Thyroid gland (tissue), 4 donors: ENCODE measurements at places on chromosomes 3 and 15. TPM values are rescaled to one million over a fixed set of nuclear protein-coding genes. Genes with fewer than 3 reads are reported as not detected.

Gene DUSP7
- 10.6 TPM for total RNA-seq

Gene CHST14
- total RNA-seq: 21.5 TPM

Gene ADAMTSL3
- total RNA-seq: 5.5 TPM

GRCh38 chr3:144516589-144516988 lies 545.0 kb downstream of the DIPK2A start:
- H3K4me3 ChIP-seq: no peak overlapping the region
- H3K27me3 ChIP-seq: no peaks in the 10 kb centered on the region
- no peaks in the 10 kb centered on the region for H3K4me1 ChIP-seq
- H3K36me3 ChIP-seq: no peaks in the 10 kb centered on the region

- H3K27ac ChIP-seq: peak overlapping the region; percentile 96
- peaks cover 41% of the 10 kb centered on the region for H3K4me1 ChIP-seq
- no peaks in the 10 kb centered on the region for H3K36me3 ChIP-seq
- peak overlapping the region; percentile 24 for H3K4me3 ChIP-seq
- no peaks in the 10 kb centered on the region for H3K27me3 ChIP-seq
- peak; percentile 95 for DNase-seq
Observed at GRCh38 chr3:32401556-32402081, 10.0 kb downstream of the CMTM7 start.

- DNase-seq: peak; percentile 68
- H3K27ac ChIP-seq: peak overlapping the region; percentile 92
- H3K36me3 ChIP-seq: peaks cover 9% of the 10 kb centered on the region
Observed at GRCh38 chr15:40906991-40907802, 12.9 kb downstream of the VPS18 start.

DNA sequence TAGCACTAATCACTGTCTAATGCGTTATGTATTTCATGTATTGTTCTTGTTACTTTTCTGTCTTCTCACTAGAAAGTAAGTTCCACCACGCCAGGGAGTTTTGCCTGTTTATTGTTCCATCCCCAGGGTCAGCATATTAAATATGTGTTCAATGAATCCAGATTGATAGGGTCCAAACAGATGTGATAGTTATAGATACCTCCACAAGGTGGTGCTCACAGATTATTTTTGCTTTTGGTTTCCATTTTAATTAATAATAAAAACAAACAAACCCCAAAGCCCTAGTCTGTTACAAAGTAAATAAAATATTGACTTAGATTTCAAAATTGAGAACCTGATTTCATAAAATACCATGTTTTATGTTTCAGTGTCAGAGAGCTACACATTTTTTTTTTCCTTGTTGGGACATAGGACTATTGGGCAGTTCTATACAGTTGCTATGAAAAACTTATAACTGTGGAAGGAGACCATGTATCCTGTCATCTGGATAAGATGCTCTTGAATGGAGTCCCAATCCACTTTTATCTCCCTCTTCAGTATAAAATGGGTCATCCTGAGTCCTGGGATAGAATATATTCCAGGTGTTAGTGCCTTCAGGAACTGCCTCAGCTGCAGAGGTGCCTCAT lies 12.4 kb downstream of the OTOL1 start:
- no peaks in the 10 kb centered on the region for H3K27me3 ChIP-seq
- no peaks in the 10 kb centered on the region for H3K36me3 ChIP-seq
- H3K4me3 ChIP-seq: no peak overlapping the region
- H3K27ac ChIP-seq: no peak overlapping the region
